ENCODE measurements at places on chromosomes 3 and 15.

GRCh38 chr15:90558171-90558573, 28.4 kb downstream of the CRTC3 start:
- DNase-seq, result no peak

- DNase-seq, result no peak
Observed at GRCh38 chr3:43921056-43921648, 230.4 kb downstream of the ABHD5 start.

DNA sequence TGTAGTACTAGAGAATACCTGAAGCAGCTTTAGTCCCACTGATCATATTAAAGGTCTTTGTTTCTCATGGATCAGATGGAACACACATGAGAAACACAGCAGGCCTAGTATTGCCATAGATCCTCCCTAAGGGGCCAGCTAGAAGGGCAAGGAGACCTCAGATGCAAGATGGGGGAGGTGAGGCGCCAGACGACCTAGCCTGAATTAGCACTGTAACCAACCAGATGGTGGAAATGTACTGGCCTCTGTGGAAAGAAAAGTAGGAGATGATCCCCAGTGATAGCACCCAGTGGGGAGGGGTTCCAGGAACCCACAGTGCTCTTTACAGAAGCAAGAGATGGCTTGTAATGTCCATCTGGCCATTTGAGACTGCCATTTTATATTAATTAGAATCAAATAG, 138.2 kb upstream of the ZNF385D start:
- no peak for DNase-seq

- DNase-seq, result no peak
Observed at GRCh38 chr3:167394003-167394402, 13.9 kb upstream of the ZBBX start.

DNA sequence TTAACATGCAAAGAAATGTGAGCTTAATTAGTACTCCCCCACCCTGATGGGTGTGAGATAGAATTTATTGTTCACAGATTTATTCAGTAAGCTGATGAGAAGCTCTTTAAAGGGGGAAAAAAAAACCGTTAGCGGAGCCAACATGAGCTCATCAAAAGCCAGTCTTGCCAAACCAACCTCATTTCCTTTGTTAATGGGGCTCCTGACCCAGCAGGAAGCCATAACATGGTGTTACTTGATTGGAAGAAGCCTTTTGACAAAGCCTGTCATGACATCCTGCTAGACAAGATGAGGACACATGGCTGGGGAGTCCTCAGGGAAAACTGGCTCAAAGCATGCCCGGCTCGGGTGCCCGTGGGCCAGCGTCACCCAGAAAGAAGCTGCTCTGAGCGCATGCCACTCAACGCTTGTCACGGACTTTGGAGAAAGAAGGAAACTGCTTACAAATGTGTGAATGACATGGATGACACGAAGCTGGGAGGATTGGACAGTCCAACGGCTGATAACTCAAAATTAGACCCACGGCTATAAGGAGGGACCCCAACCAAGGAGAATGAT, 64.6 kb downstream of the SLCO2A1 start:
- no peak for DNase-seq

GRCh38 chr3:123331006-123331405, 117.9 kb downstream of the ADCY5 start:
- no peak for DNase-seq

- DNase-seq, result no peak
Observed at GRCh38 chr3:195104340-195104739, 166.6 kb downstream of the XXYLT1 start.

GRCh38 chr3:65627062-65627461, 411.7 kb downstream of the MAGI1 start:
- DNase-seq, result peak; percentile 16

DNA sequence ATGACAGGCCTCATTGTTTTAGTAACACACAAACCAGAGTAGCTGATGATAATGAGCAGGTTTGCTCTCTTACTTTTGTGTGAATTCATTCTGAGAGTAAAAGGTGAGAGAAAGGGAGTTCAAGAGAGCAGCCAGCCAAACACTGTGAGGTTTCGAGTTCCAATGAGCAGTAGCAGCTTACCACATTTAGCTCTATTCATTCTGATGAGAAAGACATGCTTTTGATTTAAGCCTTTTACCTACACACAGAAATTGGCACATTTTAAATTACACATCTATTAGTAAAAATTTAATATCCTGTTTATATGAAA, 28.0 kb downstream of the GLDN start:
- no peak for DNase-seq

DNA sequence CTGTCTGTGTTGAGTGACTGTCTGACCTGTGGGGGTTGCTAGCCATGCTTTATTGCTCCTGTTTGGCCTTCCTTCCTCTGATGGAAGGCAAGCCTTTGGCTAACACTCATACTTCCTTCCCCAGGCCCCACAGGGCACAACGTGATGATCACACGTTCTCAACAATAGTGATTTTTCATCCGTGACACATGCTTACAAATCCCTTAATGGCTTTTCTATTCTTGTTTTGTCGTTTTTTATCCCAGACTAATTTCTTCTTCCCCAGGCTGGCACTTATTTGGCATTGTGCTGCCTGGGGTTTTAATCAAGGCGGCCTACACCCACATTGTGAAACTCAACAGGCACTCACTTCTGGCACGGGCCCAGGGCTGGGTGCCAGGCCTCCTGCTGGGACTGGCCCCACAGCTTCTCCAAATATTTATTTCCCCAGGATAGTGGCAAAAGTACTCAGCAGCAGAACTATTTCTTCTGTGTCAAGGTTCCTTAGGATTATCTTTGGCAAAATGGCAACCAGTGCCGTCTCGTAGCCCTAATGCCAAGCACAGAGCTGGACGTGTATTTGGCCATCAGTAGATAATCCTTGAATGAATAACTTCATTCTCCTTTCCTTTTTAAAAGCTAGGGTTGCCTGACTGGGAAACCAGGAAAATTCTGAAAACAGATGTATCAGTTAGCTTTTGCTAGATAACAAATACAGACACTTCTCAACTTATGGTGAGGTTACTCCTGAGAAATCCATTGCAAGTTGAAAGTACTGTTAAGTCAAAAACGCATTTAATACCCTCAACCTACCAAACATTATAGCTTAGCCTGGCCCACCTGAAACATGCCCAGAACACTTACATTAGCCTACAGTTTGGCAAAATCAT, 30.6 kb downstream of the CMTM7 start:
- DNase-seq, result peak; percentile 97

GRCh38 chr15:26773917-26774316, 1.1 kb upstream of the GABRB3 start:
- no peak for DNase-seq

DNA sequence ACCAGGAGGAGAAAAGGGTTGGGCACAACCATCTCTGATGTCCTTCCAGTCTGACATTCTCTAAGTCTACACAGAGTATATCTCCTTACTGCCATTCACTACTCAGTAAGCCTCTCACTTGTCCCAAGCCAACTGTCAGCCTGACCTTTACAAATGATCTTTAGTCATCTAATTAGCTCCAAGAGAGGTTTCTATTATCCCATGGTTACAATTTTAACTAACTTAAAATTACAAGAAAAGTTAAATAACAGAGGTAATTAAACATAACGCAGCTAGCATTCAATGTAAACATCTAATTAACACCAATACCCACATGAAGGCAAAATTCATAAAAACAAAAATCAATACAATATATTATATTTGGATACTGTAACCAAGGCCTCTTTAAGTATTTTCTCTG, 126.9 kb downstream of the LSAMP start:
- DNase-seq, result no peak
